Stimulated activated CD4-positive, alpha-beta T cell treated with anti-CD3 and anti-CD28 coated beads, TNF-alpha, amount 100 ng/mL, for 4 hours (primary cell): ENCODE measurements at places on chromosomes 3 and 15.

DNA sequence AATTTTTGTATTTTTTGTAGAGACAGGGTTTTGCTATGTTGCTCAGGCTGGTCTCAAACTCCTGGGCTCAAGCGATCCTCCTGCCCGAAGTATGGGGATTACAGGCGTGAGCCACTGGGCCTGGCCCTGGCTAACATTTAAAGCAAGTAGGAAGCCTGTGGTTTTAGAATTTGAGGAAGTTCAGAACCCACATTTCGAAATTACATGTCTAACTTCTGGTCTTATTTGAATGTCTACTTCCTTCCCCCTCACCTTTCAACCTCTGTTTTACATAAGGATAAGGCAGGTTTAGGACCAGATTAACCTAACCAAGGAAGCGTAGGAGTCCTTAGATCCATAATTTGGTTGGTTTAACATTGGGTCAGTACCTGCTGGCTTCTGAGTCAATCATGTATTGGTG, 120.5 kb upstream of the PROK2 start:
- DNase-seq = no peak

GRCh38 chr3:175679568-175679967, 820.4 kb downstream of the NAALADL2 start:
- no peak for DNase-seq

GRCh38 chr15:90062023-90062442, 40.2 kb downstream of the IDH2 start:
- peak; percentile 22 for DNase-seq

- no peak for DNase-seq
Measured at GRCh38 chr3:177973241-177973840, 562.9 kb upstream of the KCNMB2 start.

DNA sequence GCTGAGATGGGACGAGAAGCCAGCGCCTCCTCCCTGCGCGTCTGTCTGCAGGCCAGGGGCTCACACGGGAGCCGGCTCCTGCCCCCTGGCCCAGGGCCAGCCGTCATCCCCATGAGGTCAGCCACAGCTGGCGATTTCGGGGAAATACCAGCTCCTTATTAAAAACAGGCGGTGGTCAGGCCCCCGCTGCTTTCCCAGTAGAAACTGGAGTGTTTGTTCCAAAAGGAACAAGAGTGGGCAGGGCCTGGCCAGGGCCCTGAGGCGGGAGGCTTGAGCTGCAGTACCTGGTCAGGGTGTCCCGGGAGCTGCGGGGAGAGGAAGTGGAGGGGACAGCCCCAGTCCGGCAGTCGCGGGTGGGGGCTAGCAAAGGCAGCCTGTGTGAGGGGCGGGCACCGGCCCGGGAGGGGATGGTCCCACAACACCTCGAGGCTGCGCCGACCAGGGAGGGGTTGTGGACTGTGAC, 17.8 kb downstream of the MYL3 start:
- no peak for DNase-seq

DNA sequence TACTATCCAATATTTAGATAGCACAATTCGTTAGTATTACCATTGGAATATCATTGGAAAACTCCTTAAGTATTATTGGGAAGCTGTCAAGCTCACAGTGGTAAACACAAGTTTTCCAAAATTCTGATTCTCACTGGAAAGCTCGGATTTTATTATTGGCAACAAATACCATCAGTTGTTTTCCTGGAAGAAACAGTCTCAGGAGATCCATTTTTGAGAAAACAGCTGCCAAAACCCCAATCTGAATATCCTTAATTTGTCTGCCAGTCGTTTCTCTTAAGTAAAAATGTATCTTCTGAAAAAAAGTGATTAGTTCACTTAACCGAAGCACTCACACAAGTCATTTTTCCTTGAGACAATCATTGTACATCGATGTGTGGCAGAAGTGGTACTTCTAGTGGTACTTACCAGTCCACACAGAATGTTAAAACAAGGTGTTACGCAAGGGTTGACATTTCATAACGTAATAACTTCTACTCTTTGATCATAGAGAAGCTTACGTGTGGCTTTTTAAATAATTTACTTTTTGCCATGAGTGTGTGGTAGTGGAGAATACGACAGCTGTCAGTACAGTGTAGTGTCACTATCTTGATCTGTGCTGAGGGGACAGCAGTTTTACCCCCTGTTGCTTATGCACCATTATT, 74.9 kb downstream of the FAM43A start:
- DNase-seq = no peak

- DNase-seq = no peak
Measured at GRCh38 chr3:173793963-173794362, 396.4 kb downstream of the NLGN1 start.

GRCh38 chr15:60510006-60510405, 31.1 kb upstream of the ICE2 start:
- no peak for DNase-seq

DNA sequence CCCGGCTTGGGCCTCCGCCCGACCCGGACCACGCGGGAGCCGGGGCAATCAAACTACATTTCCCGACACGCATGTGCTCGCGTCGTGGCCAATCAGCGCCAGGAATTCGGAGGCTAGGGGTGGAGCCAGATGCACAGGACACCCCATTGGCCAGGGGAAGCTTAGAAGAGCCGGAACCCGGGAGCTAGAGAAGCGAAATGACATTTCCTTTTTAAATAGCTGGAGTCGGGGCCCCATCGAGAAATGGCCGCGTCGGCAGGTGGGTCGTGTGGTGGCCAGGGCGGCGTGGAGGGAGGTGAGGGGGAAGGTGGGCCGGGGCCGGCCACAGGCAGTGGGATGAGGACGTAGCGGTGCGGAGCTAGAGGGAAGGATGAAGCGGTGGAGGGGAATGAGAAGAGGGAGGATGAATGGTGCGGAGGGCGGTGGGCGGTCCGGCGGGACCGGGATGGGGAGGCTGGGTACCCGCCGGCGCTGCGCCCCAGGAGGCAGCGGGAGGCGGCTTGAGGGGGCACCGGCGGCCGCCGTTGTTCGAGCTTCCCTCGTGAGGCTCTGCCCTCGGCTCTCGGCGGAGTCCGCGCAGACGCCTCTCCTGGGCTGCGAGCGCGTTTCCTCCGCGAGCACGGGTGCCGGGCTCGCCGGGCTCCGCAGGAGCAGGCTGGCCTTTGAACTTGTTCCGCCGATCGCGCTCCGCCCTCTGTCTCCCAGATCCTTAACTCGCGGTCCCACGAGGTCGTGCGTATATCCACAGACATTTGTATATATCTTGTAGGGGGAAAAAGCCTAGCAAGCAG, at the start of gene KBTBD8:
KBTBD8 (plus strand) TSS at position 195 of the 791 bp plus-strand sequence; CDS start at position 244, 49 bp downstream.
- DNase-seq = peak; percentile 97

DNA sequence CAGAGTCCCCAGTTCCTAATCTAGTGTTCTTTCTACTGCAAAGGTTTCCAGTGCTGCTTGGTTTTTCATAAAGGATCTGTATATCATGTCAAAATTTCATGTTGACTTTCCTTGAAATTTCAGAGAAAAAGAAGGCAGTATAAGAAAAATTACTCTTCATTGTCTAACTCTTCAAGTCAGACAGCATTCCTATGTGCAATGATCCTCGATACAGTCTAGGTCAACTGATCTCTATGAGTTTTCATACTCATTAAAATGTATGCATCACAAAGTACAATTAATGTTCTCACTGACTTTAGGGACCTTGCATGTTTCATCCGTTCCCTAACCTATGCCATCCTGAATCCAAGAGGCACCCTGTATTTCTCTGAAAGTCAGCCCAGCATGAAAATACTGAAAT, 317.3 kb downstream of the ZBTB20 start:
- DNase-seq = no peak

DNA sequence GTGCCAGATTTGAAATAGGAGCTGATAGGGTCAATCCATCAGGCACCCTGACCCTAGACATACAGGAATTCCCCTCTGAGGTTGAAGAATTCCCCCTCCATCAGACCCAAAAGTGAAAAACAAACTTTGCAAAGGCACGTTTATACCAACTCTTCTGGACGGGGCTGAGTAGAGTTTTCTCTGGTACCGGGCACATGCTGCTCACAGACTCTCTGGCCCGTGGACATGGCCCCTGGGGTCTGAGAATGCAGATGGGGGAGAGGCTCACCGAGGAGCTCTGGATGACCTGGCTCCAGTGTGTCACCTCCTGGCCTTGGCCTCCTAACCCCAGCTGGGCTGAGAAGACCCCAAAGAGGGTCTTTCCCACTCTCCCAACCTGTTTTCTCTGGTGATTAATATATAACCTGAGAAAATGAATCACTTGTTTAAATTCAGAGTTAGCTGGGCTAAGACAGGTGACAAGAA, 11.2 kb upstream of the LIPC start:
- DNase-seq = no peak

DNA sequence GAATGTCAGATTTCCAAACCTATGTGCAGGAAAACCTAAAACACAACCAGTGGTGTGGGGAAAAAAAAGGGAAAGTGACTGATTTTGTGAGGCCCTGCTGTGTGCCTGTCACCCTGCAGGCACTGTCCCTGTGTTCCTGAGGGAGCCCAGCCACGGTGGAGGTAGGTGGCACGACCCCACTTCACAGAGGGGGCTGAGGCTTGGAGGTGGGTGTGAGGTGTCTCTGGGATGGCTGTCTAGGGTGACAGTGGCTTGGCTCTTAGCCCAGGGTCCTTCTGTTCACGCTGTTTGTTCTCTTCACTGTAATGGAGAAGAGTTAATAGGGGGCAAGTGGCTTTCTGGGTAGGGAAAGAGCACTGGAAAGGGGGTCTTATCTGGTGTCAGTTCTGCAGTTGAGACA, 22.6 kb downstream of the RASGRF1 start:
- no peak for DNase-seq

GRCh38 chr15:61841466-61841865, 218.8 kb downstream of the VPS13C start:
- DNase-seq = no peak

DNA sequence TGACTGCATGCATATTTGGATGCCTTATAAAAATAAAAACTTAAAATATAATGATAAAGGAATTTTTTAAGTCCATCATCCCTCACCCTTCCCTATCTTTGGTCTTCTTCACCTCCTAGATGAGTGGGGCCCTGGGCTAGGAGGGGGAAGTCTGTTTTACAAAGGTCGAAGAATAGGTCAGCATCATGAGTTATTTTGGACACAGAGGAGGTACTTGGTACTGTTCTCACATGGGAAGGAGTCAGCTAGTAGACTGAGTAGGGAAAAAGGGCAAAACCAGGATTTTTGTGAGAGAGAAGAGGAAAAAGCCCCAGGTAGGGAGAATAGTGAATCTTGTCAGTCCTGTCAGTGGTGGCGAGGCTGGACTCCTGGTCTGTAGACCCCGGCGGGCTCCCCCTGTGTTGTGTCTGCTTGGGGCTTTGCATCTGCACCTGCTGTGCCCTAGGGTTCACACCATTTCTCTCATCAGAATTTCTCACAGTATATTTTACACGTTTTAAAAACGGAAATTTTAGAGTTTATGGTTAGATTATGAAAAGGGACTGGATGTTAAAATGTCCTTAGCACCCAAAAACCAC, 17.2 kb downstream of the GCSAM start:
- DNase-seq = no peak

- no peak for DNase-seq
Measured at GRCh38 chr3:188662795-188663194, 508.8 kb downstream of the LPP start.

GRCh38 chr3:78812166-78812565, 955.6 kb downstream of the ROBO1 start:
- no peak for DNase-seq

DNA sequence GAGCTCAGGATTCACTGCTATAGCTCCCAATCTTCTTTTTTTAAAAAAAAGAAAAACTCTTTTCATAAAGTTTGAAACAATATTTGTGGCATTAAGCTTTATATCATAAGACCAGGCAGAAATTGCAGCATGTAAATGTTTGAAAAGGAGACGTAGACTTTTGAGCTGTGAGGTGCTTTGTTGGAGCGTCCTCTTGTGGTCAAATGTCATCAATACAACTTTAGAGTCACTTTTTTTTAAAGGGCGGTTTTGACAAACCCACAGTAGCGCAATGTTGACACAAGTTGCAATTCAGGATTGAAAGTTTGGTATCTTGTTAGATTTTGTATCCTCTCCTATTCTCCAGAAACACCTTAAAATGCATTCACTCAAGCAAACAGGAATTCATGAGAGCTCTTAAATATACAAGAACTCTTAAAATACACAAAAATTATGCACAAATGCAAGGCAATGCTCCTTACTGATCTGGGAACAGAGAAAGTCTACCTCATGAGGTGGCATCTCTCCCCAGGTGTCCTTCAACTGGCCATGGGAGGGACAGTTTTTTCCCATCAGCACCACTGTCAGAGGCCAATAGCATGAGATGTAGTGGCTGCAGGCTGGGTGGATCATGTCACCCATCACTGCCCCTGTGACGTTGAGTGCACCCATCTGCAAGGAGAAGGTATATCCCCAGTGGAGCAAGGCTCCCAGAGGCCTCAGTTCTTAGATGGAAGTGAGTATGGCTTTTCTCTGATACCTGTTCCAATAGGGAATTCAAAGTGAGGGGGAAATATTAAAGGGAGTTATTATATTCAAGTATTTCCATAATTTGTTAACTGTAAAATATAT, 70.7 kb downstream of the ANXA2 start:
- DNase-seq = no peak

DNA sequence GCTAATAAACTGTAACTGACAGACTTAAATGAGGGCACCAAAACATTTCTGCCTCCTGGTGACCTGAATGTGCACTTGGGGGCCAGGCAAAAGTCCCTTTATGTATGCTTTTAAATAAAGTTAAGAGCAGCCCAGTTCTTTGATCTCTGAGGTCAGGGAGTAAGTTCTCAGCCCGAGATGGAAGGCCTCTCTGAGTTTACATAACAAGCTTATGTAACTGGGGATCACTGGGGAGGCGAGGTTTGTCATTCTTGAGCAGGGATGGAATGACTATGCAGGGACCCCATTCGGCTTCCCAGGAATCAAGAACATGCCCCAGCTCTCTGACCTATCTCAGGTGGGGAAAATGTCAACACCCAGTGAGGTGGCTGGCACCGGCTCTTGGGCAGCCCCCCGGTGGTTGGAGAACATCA, 198.7 kb upstream of the BHLHE40 start:
- no peak for DNase-seq

- DNase-seq = no peak
Measured at GRCh38 chr3:29083676-29084075, 197.2 kb upstream of the RBMS3 start.

DNA sequence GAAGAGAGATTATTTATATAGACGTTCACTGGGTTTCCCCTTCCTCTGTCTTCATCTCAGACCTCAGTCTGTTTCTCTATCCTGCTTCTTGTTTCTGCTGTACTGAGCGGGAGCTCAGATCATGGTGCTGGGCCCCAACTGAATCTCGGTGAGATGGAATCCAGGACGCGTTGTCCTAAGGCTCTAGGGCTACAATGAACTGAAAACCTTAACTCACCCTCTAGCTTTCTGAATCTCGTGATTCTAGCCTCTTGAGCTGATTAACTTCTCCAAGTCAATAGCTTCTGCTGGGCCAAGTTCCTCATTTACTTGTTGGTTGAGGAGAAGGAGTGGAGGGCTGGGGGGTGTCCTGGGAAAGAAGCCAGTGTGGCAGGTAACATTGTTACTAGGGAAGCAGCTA, 32.7 kb upstream of the MAP3K13 start:
- no peak for DNase-seq
